Gastroesophageal sphincter (tissue), 4 donors: ENCODE measurements at places on chromosomes 4 and X.

DNA sequence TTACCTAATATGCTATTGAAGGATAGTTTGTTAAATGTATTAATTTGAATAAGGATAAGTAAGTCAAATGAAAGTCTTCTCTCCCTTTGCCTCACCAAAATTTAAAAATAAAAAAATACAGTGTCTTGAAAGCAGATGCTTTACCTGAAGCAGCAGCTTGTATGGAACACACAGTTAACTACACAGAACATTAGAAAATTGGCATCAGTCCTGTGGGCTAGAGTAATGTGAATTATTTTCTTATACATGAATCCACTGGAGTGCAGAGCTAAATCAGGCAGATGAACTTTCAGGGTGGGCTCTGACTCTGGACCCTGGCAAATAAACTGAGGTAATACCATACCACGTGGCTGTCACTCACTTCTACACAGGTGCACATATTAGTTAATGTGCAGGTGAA is 348.0 kb downstream of the FSTL5 start:
- no peak overlapping the region for H3K27ac ChIP-seq
- no peak for ATAC-seq
- H3K36me3 ChIP-seq: no peaks in the 10 kb centered on the region
- H3K4me3 ChIP-seq: no peak overlapping the region
- no peaks in the 10 kb centered on the region for H3K27me3 ChIP-seq

GRCh38 chr4:148166132-148166591 is 276.1 kb downstream of the NR3C2 start:
- no peak overlapping the region for H3K27ac ChIP-seq
- peak; percentile 36 for ATAC-seq
- peak overlapping the region; percentile 6 for H3K4me3 ChIP-seq

- no peaks in the 10 kb centered on the region for H3K36me3 ChIP-seq
- no peaks in the 10 kb centered on the region for H3K27me3 ChIP-seq
- no peak for ATAC-seq
- H3K4me1 ChIP-seq: no peaks in the 10 kb centered on the region
- no peak within 1 kb of the TSS for H3K4me3 ChIP-seq
- no peak within 1 kb of the TSS for H3K27ac ChIP-seq
These were observed at the start of gene ZNF157 for GRCh38 chrX:47370278-47370677. Gene ZNF157 (plus strand): TSS chrX:47370578. CDS start chrX:47370669, 91 bp downstream.

GRCh38 chrX:2526390-2526789 is 25.6 kb upstream of the DHRSX start:
- ATAC-seq: no peak
- H3K4me3 ChIP-seq: no peak overlapping the region
- H3K4me1 ChIP-seq: no peaks in the 10 kb centered on the region
- no peak overlapping the region for H3K27ac ChIP-seq
- no peaks in the 10 kb centered on the region for H3K27me3 ChIP-seq
- H3K36me3 ChIP-seq: no peaks in the 10 kb centered on the region

GRCh38 chr4:74794382-74795010 is at the start of gene BTC:
Gene BTC (minus strand): TSS chr4:74794523. CDS start chr4:74794325, 198 bp downstream.
- H3K27ac ChIP-seq: peak within 1 kb of the TSS; percentile 95
- no peaks in the 10 kb centered on the region for H3K4me1 ChIP-seq
- H3K36me3 ChIP-seq: no peaks in the 10 kb centered on the region
- peak within 1 kb of the TSS; percentile 79 for H3K4me3 ChIP-seq
- no peaks in the 10 kb centered on the region for H3K27me3 ChIP-seq

GRCh38 chrX:39956803-39957394 is 140.9 kb downstream of the BCOR start:
- H3K36me3 ChIP-seq: no peaks in the 10 kb centered on the region
- H3K27ac ChIP-seq: no peak overlapping the region
- no peak for ATAC-seq
- no peaks in the 10 kb centered on the region for H3K27me3 ChIP-seq

DNA sequence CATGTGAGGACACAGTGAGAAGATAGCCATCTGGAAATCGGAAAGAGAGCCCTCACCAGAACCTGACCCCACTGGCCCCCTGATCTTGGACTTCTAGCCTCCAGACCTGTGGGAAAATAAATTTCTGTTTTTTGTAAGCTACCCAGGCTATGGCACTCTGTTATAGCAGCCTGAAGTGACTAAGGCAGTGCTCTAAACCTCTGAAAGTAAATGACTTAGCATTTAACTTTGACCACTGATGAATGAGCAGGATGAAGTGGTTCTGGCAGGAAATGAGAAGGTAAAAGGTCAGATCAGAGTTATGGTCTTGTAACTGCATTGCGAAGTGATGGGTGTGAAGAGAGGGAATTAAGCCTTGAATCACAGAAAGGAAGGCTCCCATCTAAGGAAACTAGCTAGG is 17.0 kb downstream of the GPAT3 start:
- no peaks in the 10 kb centered on the region for H3K4me1 ChIP-seq
- no peak for ATAC-seq
- H3K4me3 ChIP-seq: no peak overlapping the region
- H3K27ac ChIP-seq: no peak overlapping the region
- no peaks in the 10 kb centered on the region for H3K27me3 ChIP-seq

DNA sequence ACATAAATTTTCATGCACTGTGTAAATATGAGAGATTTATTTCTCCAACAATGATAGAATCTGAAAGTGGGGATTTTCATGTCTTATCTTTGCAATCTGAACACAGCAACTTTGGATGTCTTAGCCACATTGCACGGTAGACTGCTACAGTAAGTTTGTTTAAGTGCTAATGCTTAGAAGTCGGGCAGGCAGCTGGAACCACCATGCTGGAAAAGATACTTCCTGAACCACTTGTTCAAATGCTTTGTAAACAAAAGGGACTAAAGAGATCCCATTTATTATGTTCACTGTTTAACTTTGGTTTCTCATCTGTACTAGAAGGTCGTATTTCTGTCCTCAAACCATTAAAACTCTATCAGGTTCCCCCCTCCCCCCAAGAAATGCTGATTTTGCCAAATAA is 555.9 kb upstream of the DIPK2B start:
- H3K27me3 ChIP-seq: no peaks in the 10 kb centered on the region
- H3K4me1 ChIP-seq: no peaks in the 10 kb centered on the region
- H3K27ac ChIP-seq: no peak overlapping the region

DNA sequence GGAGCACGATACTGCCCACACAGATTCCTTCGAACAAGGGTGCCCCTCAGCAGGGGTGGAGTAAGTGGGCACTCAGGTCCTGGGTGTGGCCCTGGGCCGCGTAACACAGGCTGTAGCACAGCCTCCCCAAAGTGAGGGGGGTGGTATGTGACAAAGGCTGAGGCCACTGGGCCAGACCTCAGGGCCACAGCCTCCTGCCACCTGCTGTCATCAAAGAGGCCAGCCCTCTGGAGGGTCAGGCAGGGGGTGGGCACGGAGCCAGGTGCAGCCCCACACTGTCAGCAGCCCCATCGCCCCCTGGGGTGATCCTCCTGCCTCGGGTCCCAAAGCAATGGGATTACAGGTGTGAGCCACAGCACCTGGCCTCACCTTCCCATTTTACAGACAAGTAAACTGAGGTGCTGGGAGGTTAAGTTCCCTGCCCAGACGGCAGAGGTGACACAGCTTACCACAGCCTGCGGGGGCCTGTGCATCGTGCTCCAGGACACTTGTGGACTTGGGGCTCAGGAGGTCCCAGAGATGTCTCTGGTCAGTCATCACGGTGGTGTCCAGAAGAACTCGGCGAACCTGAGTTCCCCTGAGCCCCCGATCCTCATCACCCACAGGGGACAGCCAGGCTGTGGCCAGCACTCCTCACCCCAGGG is 27.5 kb upstream of the MXD4 start:
- no peaks in the 10 kb centered on the region for H3K36me3 ChIP-seq
- H3K27ac ChIP-seq: no peak overlapping the region
- no peak overlapping the region for H3K4me3 ChIP-seq
- ATAC-seq: no peak
- no peaks in the 10 kb centered on the region for H3K4me1 ChIP-seq

- H3K36me3 ChIP-seq: no peaks in the 10 kb centered on the region
- ATAC-seq: no peak
- no peaks in the 10 kb centered on the region for H3K4me1 ChIP-seq
- no peaks in the 10 kb centered on the region for H3K27me3 ChIP-seq
- peak overlapping the region; percentile 93 for H3K4me3 ChIP-seq
These were observed 1.1 kb upstream of the PGRMC2 start for GRCh38 chr4:128288689-128289106.

GRCh38 chrX:65781845-65782244 is 114.4 kb downstream of the MSN start:
- no peaks in the 10 kb centered on the region for H3K36me3 ChIP-seq
- H3K4me1 ChIP-seq: no peaks in the 10 kb centered on the region
- no peak for ATAC-seq
- H3K4me3 ChIP-seq: no peak overlapping the region
- H3K27me3 ChIP-seq: no peaks in the 10 kb centered on the region

DNA sequence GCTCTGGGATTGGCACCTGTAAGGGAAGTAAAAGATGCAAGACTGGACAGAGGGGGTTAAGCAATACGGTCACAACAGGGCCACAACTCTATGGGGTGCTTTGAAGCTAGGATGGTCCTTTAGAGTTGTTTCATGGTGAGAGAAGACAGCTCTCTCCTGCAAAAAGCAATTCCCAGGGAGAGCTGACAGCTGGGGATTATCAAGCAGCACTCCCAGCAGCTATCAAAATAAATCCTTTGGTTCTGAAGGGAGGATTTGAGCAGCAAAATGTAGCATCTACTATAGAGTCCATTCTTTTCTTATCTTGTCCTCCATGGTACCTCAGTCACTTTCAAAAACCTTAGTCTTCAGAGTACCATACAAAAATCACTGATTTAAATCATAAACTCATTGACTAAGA is 35.1 kb upstream of the AP1AR start:
- H3K27me3 ChIP-seq: no peaks in the 10 kb centered on the region
- H3K36me3 ChIP-seq: no peaks in the 10 kb centered on the region
- H3K27ac ChIP-seq: no peak overlapping the region
- no peak for ATAC-seq
- H3K4me3 ChIP-seq: no peak overlapping the region

DNA sequence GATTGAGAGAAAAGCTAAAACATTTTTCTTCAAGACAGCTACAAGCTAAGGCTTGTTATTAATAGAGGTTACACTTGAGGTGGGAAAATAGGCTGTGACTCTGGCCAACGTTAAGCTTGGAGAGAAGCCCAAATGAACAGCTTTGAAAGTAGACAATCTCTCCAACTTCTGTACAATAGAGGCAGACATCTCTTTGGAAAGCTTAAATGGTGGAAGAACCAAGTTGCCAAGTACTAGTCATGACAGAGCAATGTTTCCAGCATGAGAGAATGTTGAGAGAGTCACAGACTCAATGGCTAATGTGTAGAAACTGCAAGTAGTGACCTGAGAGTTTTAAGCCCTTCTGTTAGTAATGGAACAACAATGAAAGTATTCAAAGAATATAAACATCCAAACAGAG is 298.1 kb downstream of the INPP4B start:
- no peaks in the 10 kb centered on the region for H3K36me3 ChIP-seq
- H3K4me1 ChIP-seq: no peaks in the 10 kb centered on the region
- H3K27me3 ChIP-seq: no peaks in the 10 kb centered on the region
- ATAC-seq: no peak
- no peak overlapping the region for H3K27ac ChIP-seq

DNA sequence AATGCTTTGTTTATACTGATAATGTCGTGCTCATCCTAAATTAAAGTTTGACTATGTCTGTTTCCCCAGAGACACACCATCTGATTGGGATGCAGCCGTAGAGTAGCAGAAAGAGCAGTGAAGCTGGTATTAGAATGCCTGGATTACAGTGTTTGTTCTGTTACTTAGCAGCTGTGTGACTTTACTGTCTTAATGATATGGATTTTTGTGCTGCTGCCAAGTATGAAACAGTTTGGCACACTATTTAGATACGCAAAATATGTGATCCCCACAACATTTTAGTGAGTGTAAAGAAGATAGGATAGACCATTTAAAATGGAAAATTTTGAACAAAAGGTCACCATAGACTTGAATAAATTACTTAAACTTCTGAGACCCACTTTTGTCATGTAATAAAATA is 1.2 kb upstream of the CHIC1 start:
- no peaks in the 10 kb centered on the region for H3K36me3 ChIP-seq
- no peak overlapping the region for H3K4me3 ChIP-seq
- H3K27ac ChIP-seq: no peak overlapping the region
- ATAC-seq: no peak
- H3K4me1 ChIP-seq: no peaks in the 10 kb centered on the region

DNA sequence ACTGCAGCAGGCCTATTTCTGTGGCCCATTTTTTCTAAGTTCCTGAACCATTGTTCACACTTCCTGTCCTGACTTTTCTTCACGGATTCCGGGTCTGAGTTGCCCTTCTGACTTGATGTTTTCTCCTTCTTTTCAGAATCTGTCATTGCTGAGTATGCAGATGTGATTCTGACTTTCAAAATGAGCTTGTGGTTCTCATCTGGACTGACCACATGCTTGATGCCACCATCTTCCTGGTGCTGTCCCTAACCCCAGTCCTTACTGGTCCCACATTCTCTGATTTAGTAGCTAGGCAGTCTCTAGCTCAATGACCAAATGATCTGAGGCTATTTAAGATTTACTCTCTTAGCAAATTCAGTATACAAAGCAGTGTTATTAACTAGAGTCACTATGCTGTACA is 822.3 kb upstream of the TENM3 start:
- H3K4me3 ChIP-seq: no peak overlapping the region
- H3K36me3 ChIP-seq: no peaks in the 10 kb centered on the region
- no peak overlapping the region for H3K27ac ChIP-seq
- no peaks in the 10 kb centered on the region for H3K4me1 ChIP-seq
- ATAC-seq: no peak
- no peaks in the 10 kb centered on the region for H3K27me3 ChIP-seq

DNA sequence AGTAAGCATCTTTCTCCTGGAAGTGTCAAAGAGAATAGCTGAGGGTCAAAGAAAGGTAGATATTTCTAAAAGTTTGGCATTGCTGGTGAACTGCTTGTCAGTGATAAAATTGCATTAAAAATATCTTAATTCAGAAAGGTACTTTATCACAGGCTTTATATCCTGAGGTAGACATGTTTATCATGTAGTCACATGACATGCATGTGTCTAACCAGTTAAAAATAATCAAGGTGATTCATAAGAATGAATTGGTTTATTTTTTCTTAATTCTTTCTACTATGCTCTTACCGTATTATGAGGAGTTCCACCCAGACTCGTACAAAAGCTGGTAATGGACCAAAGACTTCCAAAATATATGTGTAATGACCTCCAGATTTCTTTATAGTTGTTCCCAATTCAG is 6.1 kb downstream of the SLC7A11 start:
- H3K4me3 ChIP-seq: no peak overlapping the region
- ATAC-seq: no peak
- no peaks in the 10 kb centered on the region for H3K27me3 ChIP-seq
- H3K27ac ChIP-seq: no peak overlapping the region

- no peak overlapping the region for H3K4me3 ChIP-seq
- no peaks in the 10 kb centered on the region for H3K4me1 ChIP-seq
These were observed 193.9 kb downstream of the CPXCR1 start for GRCh38 chrX:88940904-88941303.

- peak; percentile 81 for ATAC-seq
- H3K4me3 ChIP-seq: no peak overlapping the region
- H3K27me3 ChIP-seq: no peaks in the 10 kb centered on the region
- H3K27ac ChIP-seq: peak overlapping the region; percentile 63
- H3K4me1 ChIP-seq: no peaks in the 10 kb centered on the region
These were observed 9.4 kb downstream of the CHST7 start for GRCh38 chrX:46582966-46583365.
